Right atrium auricular region (tissue), 2 donors: ENCODE measurements at places on chromosomes 3 and 15. TPM values are rescaled to one million over a fixed set of nuclear protein-coding genes. Genes with fewer than 3 reads are reported as not detected.
A peak's percentile ranks its signal among the peaks of the same experiment; 100 is the strongest.

TGM4 gene
- not detected for total RNA-seq

- H3K27ac ChIP-seq, result no peak overlapping the region
- DNase-seq, result peak; percentile 72
- H3K4me1 ChIP-seq, result no peaks in the 10 kb centered on the region
- H3K36me3 ChIP-seq, result no peaks in the 10 kb centered on the region
- H3K4me3 ChIP-seq, result no peak overlapping the region
- H3K27me3 ChIP-seq, result no peaks in the 10 kb centered on the region
Observed at GRCh38 chr15:42059661-42060476, 34.5 kb downstream of the PLA2G4D start.

GRCh38 chr3:174049472-174049871 lies 651.9 kb downstream of the NLGN1 start:
- H3K36me3 ChIP-seq, result no peaks in the 10 kb centered on the region
- H3K4me3 ChIP-seq, result no peak overlapping the region
- no peaks in the 10 kb centered on the region for H3K4me1 ChIP-seq

GRCh38 chr3:138180375-138181029 lies 5.8 kb upstream of the DBR1 start:
- H3K36me3 ChIP-seq, result no peaks in the 10 kb centered on the region
- H3K4me3 ChIP-seq, result no peak overlapping the region
- no peak overlapping the region for H3K27ac ChIP-seq
- no peak for DNase-seq
- H3K4me1 ChIP-seq, result no peaks in the 10 kb centered on the region

KPNA4 gene
- 36.1 TPM for total RNA-seq
